ENCODE measurements at places on chromosomes 12 and 14.

GRCh38 chr14:94048691-94049624 lies 22.8 kb downstream of the OTUB2 start:
- DNase-seq: no peak

GRCh38 chr12:108099778-108100489 lies 29.2 kb upstream of the WSCD2 start:
- no peak for DNase-seq

GRCh38 chr12:130301559-130301958 lies 36.1 kb upstream of the PIWIL1 start:
- no peak for DNase-seq

GRCh38 chr14:97061198-97061597 lies 264.0 kb downstream of the VRK1 start:
- DNase-seq: no peak

GRCh38 chr12:3580094-3580749 lies 89.2 kb downstream of the PRMT8 start:
- no peak for DNase-seq

DNA sequence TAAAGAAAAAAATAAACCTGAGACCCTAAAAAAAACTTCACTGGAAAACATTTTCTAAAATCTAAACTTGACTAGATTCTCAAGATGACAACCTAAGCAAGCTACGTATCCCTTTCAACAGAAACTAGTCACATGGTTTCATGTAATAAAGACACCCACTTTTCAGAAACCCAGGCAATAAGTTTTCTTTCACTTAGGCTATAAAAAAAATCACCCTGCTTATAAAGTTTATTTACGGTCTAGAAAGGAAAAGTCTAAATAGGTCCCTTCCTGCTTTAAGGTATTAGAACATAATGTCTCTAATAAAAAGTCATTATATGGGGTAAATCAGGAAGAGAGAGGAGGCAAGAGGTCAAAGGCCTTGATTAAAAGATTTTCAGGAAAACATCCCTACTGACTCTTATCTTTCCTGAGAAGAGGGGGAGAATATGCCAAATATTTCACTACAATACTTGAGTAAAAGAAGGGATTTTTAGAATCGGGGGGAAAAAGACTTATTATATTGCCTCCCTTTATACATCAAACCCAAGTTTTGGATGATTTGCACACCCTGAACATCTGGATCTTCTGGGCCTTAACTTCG lies 9.5 kb downstream of the CLIP1 start:
- DNase-seq: no peak

DNA sequence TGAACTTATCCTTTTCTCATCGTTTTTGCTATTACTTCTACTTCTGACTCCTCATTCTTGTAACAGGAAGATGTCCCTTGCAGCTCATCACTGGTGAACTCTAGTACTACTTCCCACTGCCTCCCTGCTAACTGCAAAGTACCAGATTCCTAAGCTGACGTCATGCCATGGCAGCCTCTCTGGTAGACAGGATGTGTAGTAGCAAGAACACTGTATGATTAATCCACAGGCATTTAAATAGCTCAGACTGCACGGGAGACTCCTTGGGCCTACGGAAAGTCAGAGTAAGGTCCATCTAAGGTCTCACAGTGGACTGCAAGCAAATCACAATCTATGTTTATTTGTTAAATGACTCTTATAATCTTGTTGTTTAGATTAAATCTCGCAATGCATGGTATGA lies 43.5 kb downstream of the DNAI7 start:
- DNase-seq: no peak

DNA sequence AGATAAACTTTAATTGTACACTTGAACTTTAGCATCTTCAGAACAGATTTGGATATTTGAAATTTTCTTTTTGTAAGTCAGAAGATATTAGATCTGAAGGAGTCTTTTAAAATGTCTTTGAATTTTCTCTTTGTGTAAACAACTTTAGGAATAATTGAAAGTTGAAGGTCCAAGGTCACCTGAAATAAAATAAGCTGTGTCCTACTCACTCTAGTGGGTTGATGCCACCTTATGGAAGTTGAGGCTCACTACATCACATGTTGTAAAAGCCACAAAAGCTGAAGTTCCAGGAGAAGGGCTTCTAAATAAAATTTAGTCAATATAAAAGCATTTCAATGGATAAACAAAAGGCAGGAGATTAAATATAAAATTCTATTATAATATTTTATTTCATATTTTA lies 122.0 kb upstream of the ATXN7L3B start:
- no peak for DNase-seq

GRCh38 chr14:52706286-52706685 lies 714 bp upstream of the PSMC6 start:
- peak; percentile 40 for DNase-seq
